ENCODE measurements at places on chromosomes 2 and 18.

DNA sequence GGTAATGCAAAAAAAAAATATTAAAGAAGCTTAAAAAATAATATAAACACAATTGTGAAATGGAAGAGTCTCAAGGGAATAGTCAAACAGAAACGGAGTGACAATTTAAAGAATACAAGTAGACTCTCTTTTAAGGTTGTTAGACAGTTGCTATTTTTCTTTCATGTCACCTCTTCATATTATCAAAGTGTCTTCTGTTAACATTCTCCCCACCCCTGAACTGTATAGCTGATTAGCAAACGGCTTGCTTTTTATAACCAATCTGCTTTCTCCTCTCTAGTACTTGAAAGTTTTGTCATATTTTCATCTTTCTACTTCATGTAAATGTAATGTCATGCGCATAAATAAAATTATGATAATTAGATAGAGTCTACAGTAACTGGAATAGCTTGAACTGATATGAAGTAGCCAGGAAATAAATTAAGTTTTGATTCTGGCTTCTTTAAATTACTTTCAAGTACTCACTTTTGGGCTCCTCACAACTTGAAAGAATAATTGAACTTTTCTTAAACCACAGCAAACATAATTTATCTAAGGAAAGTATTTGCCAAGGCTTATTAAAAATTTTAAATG, 37.0 kb downstream of the BARD1 start:
- no peak for DNase-seq

- DNase-seq: no peak
These were observed 311.6 kb upstream of the CDH7 start for GRCh38 chr18:65439188-65439587.

DNA sequence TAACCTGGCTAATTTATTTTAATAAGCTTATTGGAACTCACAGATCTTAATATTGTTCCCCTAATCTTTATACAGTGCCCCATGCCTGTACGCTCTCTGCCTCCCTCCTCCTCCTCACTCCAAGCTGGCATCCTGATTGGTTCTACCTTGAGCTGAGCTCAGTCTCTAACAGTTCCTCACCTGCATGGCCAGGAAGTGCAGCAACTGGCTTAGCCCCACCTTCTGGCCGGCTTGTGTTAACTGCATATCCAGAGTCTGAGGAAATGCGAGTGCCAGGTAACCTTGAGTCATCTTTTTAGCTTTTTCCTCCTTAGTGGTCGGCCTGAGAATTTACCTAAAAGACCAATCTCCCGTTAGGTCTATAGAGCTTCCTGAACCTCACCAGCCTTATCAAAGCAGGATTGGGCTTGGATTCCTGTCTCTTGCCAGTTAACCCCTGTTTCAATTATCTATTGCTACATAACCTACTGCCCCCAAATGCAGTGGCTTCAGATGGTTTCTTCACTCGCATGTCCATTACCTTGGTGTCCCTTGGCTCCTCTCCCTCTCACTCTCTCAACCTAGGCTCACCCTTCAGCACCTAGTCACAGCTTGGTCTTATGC, 89.5 kb upstream of the STK39 start:
- peak; percentile 65 for DNase-seq

GRCh38 chr2:113175042-113175628, 1.4 kb downstream of the PSD4 start:
- DNase-seq: no peak

GRCh38 chr2:239257511-239257937, 143.3 kb downstream of the HDAC4 start:
- DNase-seq: no peak

GRCh38 chr18:71431171-71431570, 1113.0 kb downstream of the CBLN2 start:
- no peak for DNase-seq

GRCh38 chr18:59566533-59566971, 130.7 kb downstream of the CCBE1 start:
- DNase-seq: no peak

DNA sequence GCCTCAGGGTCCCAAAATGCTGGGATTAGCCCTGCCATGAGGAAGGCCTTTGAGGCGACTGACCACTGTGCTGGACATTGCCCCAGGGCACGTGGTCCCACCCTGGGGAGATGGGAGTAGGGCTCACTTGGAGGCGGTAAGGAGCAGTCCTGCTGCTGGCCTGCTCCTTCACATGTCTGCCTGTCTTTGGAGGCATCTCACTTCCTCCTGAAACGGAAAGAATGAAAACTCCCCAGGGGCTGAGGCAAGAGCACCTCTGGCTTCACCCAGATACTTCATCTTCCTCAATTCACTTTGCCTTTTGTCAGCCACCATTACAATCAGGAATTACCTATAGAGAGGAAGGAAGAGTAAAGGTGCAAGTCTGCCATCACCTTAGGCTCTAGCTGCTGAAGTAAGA, 59.9 kb upstream of the GATA6 start:
- no peak for DNase-seq

GRCh38 chr2:174716785-174717184, 47.5 kb downstream of the CHRNA1 start:
- no peak for DNase-seq

GRCh38 chr2:100256416-100256815, 65.9 kb downstream of the LONRF2 start:
- DNase-seq: no peak

DNA sequence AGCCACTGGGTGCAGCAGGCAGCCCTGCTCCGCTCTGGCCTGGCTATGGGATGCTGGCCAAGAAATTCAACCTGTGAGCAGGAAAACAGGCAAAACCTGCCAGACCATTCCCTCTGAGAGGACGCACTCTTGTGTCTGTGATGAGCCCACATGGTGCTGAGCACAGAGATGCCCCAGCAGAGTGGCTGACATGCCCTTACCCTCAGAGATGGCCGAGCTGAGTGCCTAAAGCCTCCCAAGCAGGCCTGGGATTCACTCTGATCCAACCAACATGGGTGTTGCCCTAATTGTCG, 34.3 kb upstream of the TAF1B start:
- no peak for DNase-seq

- no peak for DNase-seq
These were observed 164.4 kb downstream of the TMEFF2 start for GRCh38 chr2:192030289-192030688.

DNA sequence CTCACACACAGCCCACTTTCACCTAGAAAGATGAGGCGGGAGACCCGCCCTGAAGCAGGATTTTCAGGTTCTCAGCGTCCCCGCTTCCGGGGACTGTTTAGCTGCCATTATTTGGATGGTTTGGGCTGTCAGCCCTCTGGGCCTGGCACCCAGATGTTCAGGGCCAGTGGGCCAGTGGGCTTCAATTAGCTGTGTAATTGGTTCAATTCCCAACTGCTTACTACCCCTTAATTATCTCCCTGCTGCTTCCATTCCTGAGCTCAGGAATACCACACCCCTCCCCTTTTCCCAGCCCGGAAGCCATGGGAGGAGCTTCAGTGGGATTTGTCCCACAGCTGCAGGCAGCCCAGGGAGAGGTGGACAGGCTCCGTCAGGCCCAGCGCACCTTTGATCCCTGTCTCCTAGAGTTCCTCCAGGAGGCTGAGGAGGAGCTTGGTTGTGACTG, 114.1 kb upstream of the MYCN start:
- DNase-seq: no peak

- DNase-seq: no peak
These were observed 28.8 kb downstream of the LONRF2 start for GRCh38 chr2:100293341-100294161.

- no peak for DNase-seq
These were observed 262.9 kb downstream of the C1D start for GRCh38 chr2:67799886-67800285.

Data from NCI-H2081 (cell line).